ENCODE measurements at places on chromosomes 16 and 17.
A peak's percentile ranks its signal among the peaks of the same experiment; 100 is the strongest.

- no peak for DNase-seq
These were observed 12.4 kb upstream of the KATNB1 start for GRCh38 chr16:57723170-57723569.

GRCh38 chr17:29764748-29765147 is 142.0 kb upstream of the CORO6 start:
- DNase-seq = no peak

DNA sequence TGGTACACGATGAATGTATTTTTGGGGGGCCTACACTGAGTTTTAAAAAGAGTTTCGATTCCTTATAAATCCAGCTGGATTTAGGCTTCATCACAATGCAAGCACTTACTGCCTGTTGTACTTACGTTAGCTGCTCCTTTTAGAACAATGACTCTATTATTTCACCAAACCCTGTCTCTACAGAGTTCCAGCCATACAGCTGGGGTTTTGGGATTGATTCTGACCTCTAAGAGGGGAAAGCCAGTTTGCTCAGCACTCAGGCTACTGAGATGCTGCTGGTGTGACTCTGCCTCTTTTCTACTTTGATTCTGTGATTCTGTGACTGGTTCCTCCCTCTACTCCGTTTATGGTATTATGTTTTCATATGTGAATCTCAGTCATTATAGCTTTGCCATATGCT is 329.7 kb downstream of the ABCC12 start:
- DNase-seq = no peak

GRCh38 chr17:71900621-71901229 is 220.1 kb upstream of the SOX9 start:
- no peak for DNase-seq

GRCh38 chr17:4229627-4230541 is 33.9 kb downstream of the ANKFY1 start:
- DNase-seq = peak; percentile 70

- no peak for DNase-seq
These were observed 7.9 kb upstream of the MSL1 start for GRCh38 chr17:40113907-40114245.

GRCh38 chr17:40093580-40094201 is 6.7 kb downstream of the NR1D1 start:
- DNase-seq = peak; percentile 73

DNA sequence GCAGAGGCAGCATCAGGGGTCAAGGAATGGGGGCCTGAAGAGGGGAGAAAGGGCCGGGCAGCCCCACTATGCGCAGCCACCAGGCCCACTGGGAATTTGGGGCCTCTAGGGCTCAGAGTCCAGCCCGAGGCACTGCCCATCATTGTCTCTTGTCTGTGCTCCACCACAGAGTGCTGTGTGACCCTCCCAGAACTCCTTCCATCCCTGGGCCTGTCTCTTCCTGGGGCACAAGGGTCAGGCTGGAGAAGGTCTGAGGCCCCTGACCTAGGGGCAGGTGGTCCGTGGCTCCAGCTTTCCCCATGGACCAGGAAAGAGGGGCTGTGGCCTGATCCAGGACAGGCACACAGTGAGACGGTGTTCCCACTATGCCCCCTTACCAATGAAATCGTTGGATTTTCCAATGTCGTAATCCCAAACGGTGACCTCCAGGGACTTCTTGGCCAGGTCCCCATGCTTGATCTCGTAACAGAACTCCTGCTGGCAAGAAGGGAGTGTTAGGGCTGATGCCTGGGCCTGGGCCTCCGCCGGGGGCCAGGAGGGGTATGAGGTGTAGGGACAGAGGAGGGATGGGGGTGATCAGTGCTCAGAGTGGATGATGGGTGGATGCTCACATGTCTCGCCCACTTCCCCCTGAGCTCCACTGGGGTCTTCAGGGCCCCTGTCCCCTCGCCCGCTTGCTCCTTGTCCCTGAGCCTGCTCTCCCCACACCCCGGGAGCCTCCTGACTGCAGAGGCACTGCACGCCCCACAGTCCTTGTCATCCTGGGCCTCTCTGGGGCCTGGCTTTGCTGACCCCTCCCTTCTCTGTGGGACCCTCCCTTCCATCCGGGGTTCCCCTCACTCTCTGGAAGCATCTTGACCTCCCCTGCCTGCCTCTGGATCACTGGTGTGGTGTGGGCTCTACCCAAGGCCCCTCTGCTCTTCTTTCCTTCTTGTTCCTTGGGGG is 10.7 kb downstream of the SCGB1C2 start:
- DNase-seq = peak; percentile 15

GRCh38 chr16:85455534-85455933 is 157.6 kb upstream of the GSE1 start:
- DNase-seq = no peak

- no peak for DNase-seq
These were observed 50.4 kb downstream of the SNX29 start for GRCh38 chr16:12026741-12027490.

DNA sequence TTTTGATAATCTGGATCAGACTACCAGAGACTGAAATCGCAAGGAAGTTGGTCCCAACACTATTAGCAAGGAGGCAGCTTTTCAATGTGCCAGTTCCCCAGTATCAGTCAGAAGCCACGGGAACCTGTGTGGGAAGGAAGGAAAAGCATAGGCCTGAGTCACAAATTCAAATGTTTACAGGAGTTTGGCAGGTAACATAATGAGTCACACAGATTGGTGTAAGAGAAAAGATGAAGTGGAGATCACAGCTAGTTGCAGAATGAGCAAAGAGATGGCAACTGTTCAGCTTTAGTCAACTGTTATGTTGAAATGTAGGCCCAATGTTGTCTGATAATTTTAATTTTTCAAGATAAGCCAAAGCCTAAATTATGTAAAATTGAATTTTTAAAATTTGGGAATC is 28.1 kb upstream of the ITGA2B start:
- no peak for DNase-seq

GRCh38 chr17:55672585-55673501 is 49.8 kb downstream of the TMEM100 start:
- no peak for DNase-seq

Data from left ventricle myocardium superior (tissue), 1 donor.